ENCODE measurements at places on chromosomes 3 and 15.

- no peak for DNase-seq
These were observed 117.5 kb downstream of the APBA2 start for GRCh38 chr15:29003191-29003839.

GRCh38 chr3:120681018-120681417 is 1.0 kb downstream of the HGD start:
- no peak for DNase-seq

- DNase-seq: no peak
These were observed 24.9 kb upstream of the THRB start for GRCh38 chr3:24519368-24520100.

GRCh38 chr15:71599418-71600151 is 210.8 kb upstream of the NR2E3 start:
- no peak for DNase-seq

DNA sequence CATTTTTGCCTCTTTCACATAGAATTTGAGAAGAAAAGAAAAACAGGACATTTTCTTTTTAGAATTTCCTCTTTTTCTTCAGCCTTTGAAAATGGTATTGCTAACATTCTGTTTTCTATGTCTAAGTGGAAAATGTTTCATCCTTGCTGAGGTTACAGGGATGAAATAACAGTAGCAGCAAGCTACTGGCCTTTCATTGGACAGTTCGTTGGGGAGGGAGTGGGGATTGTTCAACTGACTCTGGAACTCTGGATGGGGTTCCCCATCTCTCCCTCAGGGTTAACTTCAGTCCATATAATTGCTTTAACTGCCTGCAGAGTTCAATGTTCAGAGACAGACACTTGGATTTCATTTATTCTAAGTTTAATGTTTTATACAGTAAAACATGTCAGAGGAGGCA is 346.0 kb downstream of the NLGN1 start:
- DNase-seq: no peak

DNA sequence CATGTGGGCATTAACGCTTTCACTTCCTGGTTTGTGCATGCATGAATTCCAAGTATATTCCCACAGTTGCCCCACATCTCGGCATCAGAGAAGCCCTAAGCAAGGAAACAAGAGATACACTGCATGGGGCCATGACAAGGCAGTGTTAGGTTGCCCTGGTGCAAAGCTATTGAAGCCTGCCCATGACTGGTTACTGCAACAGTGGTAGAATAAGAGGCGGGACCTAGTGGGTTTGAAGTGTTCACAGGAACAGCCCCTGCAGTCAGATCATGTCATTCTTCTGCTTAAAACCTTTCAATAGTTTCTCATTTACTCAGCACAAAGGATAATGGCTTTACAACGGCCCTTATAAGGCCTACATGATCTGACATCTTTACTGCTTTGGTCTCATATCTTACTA is 80.9 kb upstream of the TOPAZ1 start:
- no peak for DNase-seq

DNA sequence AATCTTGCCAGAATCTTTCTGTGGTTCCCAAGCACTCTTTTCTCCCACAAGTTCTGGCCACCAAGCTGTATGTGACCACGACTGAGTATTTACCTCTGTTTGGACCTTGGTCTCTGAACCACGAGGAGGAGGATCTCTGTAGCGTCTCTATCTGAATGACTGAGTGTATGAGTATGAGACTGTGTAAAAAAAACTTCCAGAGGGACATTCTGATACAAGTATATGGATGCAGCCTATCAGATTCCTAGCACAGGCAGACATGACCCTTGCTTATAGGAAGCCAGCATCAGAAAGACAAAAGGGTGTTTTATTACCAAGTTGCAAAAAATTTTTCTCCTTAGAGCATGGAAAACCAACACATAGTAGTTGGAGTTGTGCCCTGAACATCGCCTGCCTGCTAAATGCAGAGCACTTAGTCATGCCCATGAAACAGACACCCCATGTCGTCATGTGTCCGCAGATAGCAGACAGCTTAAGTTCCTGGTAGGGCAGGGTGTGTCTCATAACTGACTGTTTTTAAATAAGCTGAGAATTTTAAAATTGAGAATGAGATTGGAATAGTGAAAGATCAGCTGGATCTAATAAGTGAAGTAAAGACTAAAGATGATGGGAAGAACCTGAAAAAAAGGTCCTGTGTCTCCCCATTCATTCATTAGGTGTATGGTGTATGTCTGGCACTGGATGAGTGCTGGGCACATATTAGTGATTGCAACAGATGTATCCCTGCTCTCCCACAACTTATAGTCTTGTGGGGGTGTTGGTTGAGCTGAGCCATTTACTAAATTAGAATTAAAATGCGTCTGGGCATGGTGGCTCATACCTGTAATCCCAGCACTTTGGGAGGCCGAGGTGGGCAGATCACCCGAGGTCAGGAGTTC is 30.9 kb downstream of the DAG1 start:
- DNase-seq: peak; percentile 95

GRCh38 chr3:38102444-38102814 is 34.5 kb downstream of the ACAA1 start:
- no peak for DNase-seq

- no peak for DNase-seq
These were observed 311.6 kb upstream of the GRM7 start for GRCh38 chr3:6549296-6549695.

DNA sequence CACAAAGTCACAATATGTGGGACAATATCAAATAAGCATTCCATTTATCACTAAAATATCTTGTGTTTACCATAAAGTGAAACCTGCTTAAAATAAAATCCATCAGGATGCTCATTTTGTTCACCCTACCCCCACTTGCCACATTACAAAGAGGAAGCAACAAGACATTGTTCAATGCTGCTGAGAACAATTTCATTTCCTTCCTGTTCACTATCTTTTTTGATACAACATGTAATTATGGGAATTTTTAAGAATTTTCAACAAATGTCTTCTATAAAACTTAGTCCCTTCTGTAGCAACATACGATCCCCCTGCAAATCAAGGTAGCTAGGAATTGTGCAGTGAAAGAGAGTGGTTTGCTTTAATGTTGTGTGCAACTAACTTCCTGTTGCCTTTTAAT is 34.9 kb upstream of the GPR160 start:
- DNase-seq: no peak

DNA sequence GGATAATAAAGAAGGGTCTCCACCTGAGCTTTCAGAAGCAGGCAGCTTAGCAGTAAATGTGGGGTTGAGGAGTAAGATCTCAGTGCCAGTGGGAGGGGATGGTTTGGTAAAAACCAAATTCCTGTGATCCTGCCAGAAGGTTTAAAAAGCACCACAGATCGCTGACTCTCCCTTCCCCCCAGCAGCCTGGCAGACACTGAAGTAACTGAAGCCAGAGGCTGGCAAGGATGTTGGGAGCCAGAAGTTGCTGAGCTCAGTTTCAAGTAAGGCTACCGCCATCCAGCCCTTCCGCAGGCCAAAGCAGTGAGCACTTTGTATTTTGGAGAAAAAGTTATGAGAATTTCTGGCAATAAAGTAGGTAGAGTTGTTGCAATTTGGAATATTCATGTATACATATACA is 246.4 kb downstream of the ZNF621 start:
- no peak for DNase-seq

DNA sequence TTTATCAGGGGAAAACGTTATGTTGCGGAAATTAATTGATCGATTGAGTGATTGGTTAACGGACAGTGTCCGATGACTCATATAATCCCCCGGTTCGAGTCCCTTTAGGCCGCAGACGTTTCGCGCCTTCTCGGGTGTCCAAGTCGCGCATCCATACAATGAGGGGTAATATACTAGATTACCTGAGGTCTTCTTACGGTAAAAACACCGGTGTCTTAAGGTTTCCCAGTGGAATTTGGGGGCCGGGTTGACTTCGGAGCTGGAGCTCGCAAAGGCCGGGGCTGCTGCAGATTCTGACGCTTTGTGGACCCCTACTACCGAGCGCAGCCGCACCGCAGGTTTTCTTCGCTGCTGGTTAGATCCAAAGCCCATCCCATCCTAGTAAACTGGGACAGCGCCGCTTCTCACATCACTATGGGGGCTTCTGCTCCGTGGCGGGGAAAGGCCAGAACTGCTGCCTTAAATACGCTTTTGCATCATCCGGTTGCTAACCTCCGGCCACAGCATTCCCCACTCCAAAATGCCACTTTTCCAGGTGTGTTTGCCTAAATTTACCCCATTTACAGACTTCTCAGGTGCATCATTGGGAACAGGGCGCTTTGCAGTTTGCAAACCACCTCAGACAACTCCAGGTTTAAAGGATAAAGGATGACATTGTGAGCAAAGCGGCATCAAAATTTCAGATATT is 858 bp upstream of the SACM1L start:
- DNase-seq: no peak

GRCh38 chr3:31925271-31925630 is 55.8 kb downstream of the OSBPL10 start:
- DNase-seq: no peak

DNA sequence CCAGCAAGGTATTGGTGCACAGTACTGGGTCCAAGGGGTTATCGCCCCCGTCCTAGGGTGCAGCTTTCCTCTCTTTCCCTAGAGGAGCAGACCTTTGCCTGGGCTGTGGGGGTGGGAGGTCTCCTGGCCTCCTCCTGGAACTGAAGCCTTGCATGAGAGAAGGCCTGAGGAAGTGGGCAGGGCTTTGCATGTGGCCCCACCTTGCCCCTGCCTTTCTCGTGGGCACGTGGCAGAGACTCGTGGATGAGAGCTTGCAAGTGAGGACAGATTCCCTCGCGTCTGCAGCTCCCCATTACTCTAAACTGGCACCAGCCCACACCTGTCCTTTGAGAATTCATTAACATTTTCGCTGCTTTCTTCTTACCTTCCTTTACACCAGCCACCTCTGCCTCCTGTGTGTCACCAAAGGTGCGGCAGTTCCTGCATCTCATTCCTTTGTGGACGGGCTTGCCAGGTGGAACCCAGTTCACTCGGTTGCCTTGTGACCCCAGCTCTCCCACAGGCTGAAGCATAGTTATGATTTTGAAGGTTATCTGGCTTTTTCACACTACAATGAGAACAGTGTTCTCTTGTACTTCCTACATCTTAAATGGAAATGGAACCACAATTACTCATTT is 40.9 kb upstream of the NR2C2 start:
- no peak for DNase-seq

DNA sequence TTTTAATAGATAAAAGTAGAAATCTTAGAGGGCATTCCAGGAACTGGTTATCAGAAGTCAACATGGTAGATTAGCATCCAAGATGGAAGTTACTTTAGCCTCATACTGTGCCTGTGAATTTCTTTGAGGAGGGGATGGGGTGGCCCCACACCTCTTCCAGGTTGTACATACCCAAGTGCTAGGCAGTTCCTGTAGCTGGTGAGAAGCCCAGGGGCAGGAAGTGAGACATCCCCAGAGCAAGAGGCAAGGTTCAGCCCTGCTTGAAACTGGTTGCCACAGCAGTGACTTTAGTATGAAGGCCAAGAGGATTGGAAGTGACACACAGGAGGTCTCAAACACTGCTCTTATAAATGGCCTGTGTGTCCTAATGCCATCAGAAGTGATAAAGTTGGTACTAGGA is 11.9 kb downstream of the GTPBP8 start:
- DNase-seq: no peak

- DNase-seq: no peak
These were observed 28.7 kb downstream of the MRPL3 start for GRCh38 chr3:131474115-131474514.

DNA sequence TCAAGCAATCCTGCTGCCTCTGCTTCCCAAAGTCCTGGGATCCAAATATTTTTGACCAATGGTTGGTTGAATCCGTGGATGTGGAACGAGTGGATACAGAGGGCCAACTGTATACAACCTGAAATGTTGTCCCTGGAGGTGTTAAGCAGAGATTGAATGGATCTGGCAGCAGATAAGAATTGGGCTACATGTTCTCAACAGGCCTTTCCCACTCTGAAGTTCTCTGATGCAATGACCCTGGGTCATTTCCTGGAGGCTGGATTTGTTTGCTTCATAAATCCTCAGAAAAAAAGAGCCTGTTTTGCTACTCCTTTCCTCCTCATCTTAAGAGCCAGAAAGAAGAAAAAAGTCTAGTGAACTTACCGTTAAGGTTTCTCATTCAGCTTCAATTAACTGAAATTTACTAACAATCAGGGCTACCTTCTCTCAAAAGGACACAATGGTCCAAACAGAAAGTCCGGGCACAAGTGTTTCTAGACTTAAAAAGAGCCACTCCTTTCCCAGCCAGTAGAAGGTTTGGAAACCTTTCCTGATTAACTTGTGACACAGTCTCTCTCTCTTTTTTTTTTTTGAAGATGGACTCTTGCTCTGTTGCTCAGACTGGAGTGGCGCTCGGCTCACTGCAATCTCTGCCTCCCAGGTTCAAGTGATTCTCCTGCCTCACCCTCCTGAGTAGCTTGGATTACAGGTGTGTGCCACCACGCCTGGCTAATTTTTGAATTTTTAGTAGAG is 6.5 kb downstream of the ARHGEF3 start:
- DNase-seq: peak; percentile 67

- no peak for DNase-seq
These were observed 59.6 kb upstream of the PPARG start for GRCh38 chr3:12229146-12229851.

- no peak for DNase-seq
These were observed 6.1 kb upstream of the SCAANT1 start for GRCh38 chr3:63918321-63918720.

DNA sequence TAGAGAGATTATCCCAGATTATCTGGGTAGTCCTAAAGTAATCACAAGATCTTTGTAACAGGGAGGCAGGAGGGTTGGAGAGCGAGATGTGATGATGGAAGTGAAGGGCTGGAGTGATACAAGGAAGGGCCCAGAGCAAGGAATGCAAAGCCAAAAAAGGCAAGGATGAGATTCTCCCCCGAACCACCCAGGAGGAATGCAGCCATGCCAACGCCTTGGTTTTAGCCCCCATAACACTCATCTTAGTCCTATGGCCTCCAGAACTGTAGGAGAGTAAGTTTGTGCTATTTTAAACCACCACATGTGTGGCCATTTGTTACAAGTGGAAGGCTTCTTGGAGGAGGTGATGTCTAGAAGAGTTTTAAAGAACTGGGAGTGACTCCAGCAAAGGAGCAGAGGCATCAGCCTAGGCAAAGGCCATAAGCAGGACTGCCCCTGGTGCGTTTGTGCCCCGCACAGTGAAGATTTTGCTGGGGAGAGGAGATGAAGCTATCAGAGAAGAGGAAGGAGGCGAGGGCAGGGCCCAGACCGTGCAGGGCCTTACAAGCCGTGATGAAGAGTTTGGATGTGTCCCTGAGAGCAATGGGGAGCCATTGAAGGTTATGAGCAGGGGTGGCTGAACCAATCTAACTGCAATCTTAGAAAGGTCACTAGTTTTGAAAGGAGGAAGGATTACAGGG is 25.3 kb upstream of the CORO2B start:
- no peak for DNase-seq

- no peak for DNase-seq
These were observed 72.1 kb downstream of the RSL24D1 start for GRCh38 chr15:55124616-55125015.

DNA sequence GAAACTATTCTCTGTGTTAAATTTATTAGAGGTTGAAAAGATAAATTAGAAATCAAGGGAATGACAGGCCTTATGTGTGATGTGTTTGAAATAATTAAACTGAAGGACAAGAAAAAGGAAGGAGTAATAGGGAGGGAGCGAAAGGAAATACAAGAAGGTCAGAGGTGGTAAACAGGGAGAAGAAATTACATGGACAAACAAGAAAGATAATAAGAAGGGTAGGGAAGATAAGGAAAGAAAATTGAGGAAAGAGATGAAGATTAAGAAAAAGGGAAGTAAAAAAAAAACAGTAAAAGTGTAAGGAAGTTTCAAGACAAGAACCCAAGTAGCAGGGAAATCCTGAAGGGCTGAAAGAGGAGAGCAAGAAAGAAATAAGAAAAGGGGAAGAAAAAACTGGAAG is 26.2 kb upstream of the ANXA2 start:
- DNase-seq: no peak

Data from NCI-H226 (cell line).